ENCODE measurements at places on chromosomes 12 and 14. TPM values are rescaled to one million over a fixed set of nuclear protein-coding genes. Genes with fewer than 3 reads are reported as not detected.

Gene C1QL4
- 3.5 TPM for total RNA-seq

Gene DIO3
- not detected for total RNA-seq

Gene KLHDC2
- total RNA-seq, result 59.6 TPM

Gene MSRB3
- total RNA-seq, result 7.8 TPM

Gene LTB4R
- 0.98 TPM for total RNA-seq

Gene VRTN
- not detected for total RNA-seq

Gene FAM90A1
- not detected for total RNA-seq

Gene G2E3
- 16.8 TPM for total RNA-seq

Gene AQP6
- total RNA-seq, result not detected

Gene ANKRD33
- total RNA-seq, result not detected

Gene LIN52
- 10.5 TPM for total RNA-seq

Gene CPM
- 18.2 TPM for total RNA-seq

Gene NDUFB1
- 380 TPM for total RNA-seq

Gene DPF3
- 1.3 TPM for total RNA-seq

Gene RAD51B
- total RNA-seq, result 28.9 TPM

Gene LMO3
- total RNA-seq, result not detected

Gene CRIP1
- total RNA-seq, result not detected

Gene SOX5
- total RNA-seq, result 10.4 TPM

Gene ISM2
- 0.79 TPM for total RNA-seq

Gene CD69
- not detected for total RNA-seq

Gene CLEC4C
- not detected for total RNA-seq

Gene PLCZ1
- not detected for total RNA-seq

Gene GDF3
- not detected for total RNA-seq

Gene ESRRB
- total RNA-seq, result not detected

Gene SERPINA12
- not detected for total RNA-seq

Gene ZC3H10
- 7.3 TPM for total RNA-seq

Gene CDCA3
- 52.3 TPM for total RNA-seq

Gene HOTAIR
- not detected for total RNA-seq

Gene TMTC2
- 17.3 TPM for total RNA-seq

Gene CYP46A1
- not detected for total RNA-seq

Gene STON2
- total RNA-seq, result 16.3 TPM

Gene ASB2
- 3.8 TPM for total RNA-seq

Gene GCH1
- total RNA-seq, result 3.9 TPM

Gene CELA1
- total RNA-seq, result not detected

Gene LRTM2
- not detected for total RNA-seq

Gene TAPBPL
- 31.2 TPM for total RNA-seq

Gene FGD6
- 1.2 TPM for total RNA-seq

Gene GIT2
- 32.8 TPM for total RNA-seq

Gene LTBP2
- 1.7 TPM for total RNA-seq

Gene AKAP3
- 0.79 TPM for total RNA-seq

Gene MYH6
- not detected for total RNA-seq

Gene EFCAB11
- total RNA-seq, result 6.1 TPM

Gene ABCC9
- not detected for total RNA-seq

Gene TAS2R8
- not detected for total RNA-seq

Gene GUCY2C
- total RNA-seq, result 0.11 TPM

Gene C3AR1
- total RNA-seq, result 0.58 TPM

Gene OR4E2
- not detected for total RNA-seq

Gene CFAP251
- 5.3 TPM for total RNA-seq

Measured in SK-MEL-5 (cell line).